ENCODE measurements at places on chromosomes 12 and 14.

DNA sequence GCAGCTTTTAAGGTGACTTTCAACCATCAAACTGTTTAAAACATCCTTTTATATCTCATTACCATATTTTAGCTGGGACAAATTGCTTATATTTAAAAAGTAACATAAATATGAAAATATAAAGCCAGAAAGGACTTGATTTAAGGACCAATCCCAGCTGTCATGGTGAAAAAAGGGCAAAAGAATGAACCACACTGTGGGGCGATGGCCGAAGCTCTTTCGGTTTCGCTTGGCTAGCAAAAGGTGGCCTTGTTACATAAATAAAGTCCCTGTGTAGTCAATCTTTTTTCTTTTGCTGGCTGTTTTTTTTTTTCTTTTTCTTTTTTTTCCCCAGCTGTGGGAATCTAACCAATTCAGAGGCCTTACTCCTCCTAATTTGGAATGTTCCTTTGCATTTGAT, 50.9 kb downstream of the FBXO33 start:
- DNase-seq: no peak

DNA sequence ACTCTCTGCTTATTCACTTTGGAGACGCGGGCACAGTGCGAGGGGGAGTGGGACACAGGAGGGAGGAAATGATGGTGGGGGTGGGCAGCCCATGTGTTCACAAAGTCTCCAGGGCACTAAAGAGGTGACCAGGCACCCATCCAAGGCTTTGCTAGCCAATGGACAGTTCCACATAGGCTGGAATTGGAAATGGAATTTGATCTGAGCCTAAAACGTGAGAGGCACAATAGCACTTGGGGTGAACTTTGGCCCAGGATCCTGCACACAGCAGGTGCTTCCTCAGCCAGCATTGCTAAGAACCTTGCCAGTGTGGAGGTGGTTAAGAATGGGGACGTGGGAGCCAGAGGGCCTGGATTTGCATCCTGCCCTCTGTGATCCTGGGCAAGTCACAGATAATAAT, 193.8 kb downstream of the CHST11 start:
- DNase-seq: no peak

DNA sequence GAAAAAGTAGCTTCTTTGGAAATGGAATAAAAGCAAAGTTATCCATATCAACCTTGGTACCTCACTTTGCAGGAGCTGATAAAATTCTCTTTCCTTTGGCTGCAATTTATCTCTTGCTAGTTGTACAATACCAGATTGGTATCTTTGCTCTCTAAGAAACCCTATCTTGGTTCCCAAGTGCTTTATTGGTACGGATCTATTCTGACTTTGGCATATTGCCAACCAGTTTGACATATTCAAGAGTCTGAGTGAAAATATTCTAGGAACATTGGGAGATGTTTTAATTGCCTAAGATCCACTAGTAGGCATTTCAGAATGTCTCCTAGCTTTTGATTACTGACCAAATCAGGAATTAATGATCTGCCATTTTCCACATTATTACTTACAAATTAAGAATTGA, 167.2 kb upstream of the ATP2B1 start:
- peak; percentile 6 for DNase-seq

DNA sequence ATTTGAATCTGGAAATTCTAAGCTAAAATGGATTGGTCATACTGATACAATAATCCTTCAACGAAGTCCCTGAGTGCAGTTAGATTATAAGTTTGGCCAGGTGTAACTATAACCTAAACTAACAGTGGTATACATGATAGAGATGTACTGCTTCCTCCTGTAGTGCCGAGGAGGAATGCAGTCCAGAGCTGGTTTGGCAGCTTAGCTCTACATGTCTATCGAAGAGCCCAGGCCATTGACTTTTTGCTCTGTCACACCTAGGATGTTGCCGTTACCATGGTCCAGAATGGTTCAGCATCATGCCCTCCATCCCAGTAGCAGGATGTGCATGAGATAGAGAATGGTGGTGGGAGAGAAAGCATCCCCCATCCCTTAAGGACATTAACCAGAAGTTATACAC, 318.1 kb downstream of the ZFP36L1 start:
- DNase-seq: no peak

GRCh38 chr12:10366875-10367274, 23.0 kb downstream of the KLRK1 start:
- no peak for DNase-seq

GRCh38 chr12:122030424-122031035, 8.8 kb downstream of the BCL7A start:
- DNase-seq: no peak

DNA sequence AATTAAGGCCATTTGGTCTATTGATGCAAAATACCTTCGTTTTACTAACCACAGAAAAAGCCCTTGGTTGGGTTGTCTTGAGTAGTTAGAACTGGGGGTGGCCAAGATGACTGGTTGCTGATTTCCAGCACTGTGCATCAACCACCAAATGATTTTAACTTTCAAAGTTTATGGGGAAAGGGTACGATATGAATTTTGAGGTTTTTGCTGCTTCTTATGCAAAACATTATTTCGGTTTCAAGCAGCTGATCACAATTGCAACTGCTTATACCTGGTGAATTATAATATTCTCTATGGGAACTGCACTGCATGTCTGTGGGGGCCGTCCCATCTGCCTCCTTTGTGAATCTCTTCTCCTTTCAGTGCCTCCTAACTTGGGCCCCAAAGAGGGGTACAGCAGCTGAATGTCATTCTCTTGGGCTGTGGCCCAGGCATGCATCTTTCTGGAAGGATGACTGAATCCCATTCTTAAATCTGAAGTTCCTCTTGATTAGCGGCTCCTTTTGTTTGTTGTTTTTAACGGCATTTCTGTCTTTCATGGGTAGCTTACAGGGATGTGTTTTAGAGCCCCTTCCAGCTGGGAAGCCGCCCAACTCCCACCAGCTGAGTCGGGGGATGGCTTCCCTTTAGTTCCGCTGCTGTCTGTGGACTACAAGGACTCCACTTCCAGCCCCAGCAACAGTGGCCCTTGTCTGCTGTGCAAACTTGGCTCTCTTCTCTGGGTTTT, 479.8 kb downstream of the ZFP36L1 start:
- DNase-seq: no peak

- no peak for DNase-seq
These were observed 88.8 kb downstream of the ACTN1 start for GRCh38 chr14:68890173-68890931.

DNA sequence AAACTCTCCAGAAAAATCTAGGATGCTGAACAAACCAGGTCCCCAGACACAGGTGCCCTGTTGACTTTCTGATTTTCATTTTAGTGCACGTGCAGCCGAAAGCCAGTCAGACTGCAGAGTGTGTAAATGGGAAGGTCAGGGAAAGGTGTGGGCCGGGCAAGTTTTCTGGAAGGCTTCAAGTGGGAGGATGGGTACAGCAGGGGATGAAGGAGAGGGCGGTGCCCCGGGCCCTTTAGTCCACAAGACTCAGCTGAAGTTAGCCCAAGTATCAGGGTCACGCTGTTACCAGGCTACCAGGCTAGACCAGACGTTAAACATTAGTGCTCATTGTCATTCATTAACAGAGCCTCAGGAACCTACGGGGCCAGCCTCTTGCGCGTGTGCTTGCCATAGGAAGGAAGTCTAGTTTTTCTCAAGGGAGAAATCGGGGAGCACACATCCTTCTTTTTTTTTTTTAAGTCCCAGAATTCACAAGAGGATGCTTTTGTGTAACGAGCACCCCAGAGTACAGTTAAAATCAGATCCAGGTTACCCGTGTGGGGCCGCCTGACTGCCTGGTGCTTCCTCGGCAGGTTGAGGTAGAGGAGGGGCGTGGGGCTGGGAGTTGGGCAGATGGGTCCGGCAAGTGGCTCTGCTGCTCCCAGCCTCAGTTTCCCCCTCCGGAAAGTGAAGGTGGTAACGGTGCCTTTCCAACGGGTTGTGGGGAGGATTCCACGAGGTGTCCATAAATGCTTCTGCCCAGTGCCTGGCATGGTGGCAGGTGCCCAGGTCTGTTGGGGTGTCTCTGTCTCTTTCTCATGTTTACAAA, 19.1 kb downstream of the BCL7A start:
- DNase-seq: no peak

DNA sequence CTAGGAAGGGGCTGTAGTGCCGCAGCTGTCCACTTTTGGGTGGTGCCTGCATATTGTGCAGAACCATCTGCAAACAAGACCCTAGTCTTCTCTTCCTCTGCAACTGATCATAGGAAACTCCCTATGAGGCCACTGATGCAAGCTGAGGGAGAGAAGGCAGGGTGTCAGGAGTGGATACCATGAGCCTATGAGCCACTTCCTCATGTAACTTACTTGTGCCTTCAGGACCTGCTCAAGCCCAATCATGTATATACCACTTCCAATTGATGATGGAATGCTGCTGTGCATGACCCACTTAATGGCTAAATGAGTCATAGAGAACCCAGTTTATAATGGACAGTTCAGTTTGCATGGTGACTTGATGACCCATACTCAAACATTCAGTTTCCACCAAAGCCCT, 107.9 kb downstream of the ALG10B start:
- no peak for DNase-seq

- DNase-seq: no peak
These were observed 92.8 kb downstream of the SCN8A start for GRCh38 chr12:51683763-51684357.

DNA sequence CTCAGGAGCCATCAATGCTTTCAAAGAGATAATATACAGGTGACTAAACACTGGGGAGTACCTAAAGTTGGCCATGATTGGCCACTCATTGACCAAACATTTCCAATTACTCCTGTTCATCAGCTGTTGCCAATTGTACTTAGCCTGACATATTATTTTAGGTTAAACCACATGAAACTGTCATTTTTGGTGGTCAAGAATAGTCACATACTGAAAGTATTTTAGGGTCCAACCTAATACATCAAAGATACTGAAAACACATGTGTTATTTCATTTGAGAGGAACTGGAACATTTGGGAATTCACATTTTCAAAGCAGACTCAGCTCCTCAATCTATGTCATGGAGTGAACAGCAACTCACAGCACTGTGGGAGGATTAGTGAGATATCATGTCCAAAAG, 63.9 kb upstream of the KCNA5 start:
- no peak for DNase-seq

GRCh38 chr12:113306382-113306781, 28.5 kb downstream of the SLC8B1 start:
- no peak for DNase-seq

- DNase-seq: no peak
These were observed 152.2 kb downstream of the ETV6 start for GRCh38 chr12:11801643-11802042.

- DNase-seq: no peak
These were observed 162.0 kb upstream of the LMNTD1 start for GRCh38 chr12:25715102-25715501.

DNA sequence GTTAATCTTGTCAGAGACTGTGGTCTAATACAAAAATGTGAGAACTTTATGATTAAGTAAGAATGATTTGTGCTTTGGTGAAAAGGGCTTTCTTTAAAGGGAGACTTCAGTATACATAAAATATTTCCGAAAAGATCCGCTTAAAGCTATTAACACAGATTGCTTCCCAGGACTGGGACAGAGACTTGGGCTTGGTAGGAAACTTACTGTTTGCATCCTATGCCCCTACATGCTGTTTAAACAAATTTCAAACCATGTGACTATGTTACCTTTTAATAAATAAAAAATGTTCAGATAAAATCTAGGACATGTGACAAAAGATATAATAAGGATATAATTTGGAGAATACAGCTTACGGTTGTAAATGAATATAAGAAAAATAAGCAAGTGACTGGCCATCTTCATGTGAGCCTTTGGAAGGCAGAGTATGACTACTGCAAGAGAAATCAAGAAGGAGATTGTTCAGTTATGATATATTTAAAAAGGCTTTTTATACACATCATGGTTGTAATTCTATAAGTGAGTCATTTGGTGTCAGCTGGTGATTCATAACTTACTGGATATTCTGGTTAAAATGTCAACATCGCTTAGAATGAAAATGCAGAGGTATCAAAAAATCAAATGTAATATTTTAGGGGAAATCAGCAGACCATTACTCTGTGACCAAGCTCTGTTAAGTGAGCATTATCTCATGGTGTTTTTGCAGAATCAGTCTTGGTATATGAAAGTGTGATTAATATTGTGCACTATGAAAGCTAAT, 234.7 kb upstream of the E2F7 start:
- no peak for DNase-seq

DNA sequence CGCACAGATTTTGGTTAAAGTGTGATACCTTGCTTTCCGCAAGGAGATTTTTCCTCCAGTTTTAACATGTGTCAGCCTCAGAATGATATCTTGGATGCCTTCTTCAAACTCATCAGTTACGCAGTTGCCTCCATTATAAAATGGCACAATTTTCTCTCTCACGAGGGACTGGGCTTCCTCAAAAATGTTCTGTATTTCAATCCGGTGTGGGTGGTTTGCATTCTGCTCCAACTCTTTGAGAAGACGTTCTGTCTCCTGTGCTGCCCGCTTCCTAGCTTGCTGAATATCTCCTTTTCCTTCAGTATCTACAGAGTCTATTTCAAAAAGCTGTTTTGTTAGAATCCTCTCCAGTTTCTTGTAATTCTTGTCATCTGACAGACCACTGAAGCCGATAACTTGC, 1.8 kb downstream of the BAG5 start:
- no peak for DNase-seq

DNA sequence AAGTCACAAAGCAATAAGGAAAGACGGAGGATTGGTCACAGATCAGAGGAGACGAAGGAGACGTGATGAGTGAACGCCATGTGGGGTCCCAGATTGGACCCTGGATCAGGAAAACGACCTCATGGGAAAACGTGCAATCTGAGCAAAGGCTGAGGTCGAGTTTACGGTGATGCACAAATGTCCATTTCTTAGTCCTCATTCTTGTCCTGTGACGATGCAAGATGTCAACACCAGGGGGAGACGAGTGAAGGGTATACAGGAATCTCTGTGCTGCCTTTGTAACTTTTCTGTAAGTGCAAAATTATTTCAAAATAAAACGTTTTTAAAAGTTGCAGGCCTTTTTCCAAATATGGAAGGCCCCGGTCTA, 329.8 kb downstream of the MED13L start:
- peak; percentile 12 for DNase-seq

- DNase-seq: no peak
These were observed 972 bp upstream of the DCTN2 start for GRCh38 chr12:57548013-57548315.

DNA sequence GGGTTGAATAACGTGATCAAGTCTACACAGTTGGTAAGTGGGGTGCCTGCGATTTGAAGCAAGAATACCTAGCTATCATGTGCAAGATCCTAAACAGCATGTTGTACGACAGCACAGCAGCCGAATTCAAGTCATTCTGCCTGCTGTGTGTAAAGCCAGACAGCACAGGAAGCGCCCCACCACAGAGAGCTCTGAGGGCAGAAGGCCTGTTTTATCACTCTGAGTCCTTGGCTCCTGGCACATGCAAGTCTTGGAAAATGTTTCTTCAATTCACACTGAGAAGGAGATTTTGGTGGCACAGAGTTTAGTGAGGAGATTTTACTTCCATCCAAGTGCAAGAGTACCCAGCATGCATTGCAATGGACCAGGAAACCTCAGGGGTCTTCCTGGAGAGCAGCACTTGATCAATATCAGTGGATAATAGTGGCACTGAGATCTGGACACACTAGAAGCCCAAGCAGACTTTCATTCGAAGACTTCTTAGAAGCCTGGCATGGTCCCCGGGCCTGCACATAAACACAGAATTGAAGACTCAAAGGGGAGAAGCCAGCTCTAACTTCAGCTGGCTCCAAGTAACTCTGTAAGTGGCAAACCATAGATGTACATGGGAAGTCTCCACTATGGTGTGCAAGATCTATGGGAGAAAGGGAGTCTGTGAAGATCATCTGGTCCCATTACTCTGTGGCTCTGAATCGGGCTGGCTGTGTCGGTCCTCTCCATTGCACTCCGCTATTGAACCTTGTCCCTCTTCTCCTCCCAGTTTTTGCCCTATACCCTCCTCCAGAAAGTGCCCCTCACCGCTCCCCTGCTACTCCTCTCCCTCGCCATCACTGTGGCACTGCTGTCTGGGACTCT, 1.5 kb upstream of the KRT1 start:
- DNase-seq: no peak
